ENCODE measurements at places on chromosomes 5 and 9. TPM values are rescaled to one million over a fixed set of nuclear protein-coding genes. Genes with fewer than 3 reads are reported as not detected.

- peak; percentile 44 for DNase-seq
Measured at GRCh38 chr9:127788337-127789011, 2.6 kb downstream of the CDK9 start.

DNA sequence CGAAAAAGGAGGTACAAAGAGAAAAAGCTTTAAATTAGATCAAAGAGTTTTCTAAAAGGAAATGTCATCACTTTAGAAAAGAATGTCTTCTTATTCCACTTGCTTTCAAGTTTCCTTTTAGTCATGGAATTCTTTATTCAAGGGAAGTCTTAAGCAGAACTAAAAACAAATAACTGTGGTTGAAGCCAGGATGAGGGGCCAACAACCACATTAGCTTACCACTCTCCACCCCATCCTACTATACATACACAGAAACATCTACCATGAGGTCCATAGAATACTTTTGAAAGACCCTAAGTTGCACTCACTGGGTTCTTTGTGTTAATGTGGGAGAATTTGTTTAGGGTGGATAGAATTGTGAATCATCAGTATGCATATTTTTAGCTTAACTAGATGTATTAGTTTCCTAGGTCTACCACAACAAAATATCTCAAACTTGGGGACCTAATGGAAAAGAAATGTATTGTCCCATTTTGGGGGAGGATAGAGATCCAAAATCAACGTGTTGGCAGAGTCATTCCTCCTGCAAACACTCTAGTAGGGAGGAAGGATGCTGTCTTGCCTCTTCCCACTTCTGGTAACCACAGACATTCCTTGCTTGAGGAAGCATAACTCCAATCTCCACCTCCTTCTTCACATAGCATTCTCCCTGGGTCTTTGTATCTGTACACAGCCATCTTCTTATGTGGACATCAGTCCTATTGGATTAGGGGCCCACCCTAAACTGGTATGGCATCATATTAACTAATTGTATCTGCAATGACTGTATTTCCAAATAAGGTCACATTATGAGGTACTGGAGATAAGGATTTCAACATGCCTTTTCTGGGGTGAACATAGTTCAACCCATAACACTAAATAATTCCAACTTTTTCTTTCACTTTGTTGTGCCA is 239.4 kb downstream of the LURAP1L start:
- DNase-seq = no peak

DNA sequence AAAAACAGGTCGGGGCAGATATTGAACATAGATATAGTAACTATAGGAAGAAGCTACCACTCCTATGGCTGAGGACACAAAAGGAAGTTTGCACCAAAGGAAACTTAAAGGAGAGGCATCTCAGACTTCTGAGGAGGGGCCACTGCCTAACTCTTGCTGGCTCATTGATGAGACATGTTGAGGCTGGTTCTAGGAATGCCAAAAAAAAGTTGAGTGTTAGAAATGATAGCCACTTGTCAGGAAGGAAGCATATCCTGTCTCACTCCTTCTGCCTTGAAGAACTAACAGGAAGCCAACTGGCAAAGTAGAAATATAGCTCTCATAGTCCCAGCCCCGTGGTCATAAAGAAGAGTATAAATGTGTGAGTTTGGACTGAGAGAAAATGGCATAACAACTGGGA is 23.3 kb upstream of the STOM start:
- DNase-seq = no peak

- no peak for DNase-seq
Measured at GRCh38 chr5:147349241-147349640, 114.4 kb downstream of the STK32A start.

CARTPT gene
- total RNA-seq = not detected

PARP8 gene
- 19.9 TPM for total RNA-seq

GRCh38 chr9:18256568-18256967 is 217.4 kb upstream of the ADAMTSL1 start:
- no peak for DNase-seq

MARVELD2 gene
- total RNA-seq = 15.6 TPM

GRCh38 chr9:65404232-65405006 is 119.4 kb upstream of the FOXD4L5 start:
- no peak for DNase-seq

SPINK4 gene
- not detected for total RNA-seq

DNA sequence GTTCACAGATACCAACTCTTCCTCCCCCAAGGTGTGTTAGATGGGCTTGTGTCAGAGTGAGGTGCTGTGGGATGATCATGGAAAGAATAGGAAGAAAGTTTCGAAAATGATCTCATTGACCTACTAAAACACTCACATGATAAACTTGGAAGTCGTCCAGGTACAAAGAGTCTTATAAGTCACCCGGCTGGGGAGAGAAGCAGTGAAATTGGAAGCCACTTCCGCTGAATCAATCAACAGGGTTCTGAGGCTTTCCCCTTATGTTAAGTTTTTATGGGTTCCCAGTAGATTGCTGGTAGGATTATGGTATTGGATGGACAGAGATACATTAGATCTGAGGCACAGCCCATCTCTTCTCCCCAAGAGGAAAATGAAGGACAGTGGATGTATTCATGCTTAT is 218.8 kb upstream of the MSX2 start:
- DNase-seq = no peak

GRCh38 chr5:25009063-25009462 is 364.3 kb upstream of the CDH10 start:
- no peak for DNase-seq

- no peak for DNase-seq
Measured at GRCh38 chr9:88782931-88783710, 208.1 kb upstream of the S1PR3 start.

DNA sequence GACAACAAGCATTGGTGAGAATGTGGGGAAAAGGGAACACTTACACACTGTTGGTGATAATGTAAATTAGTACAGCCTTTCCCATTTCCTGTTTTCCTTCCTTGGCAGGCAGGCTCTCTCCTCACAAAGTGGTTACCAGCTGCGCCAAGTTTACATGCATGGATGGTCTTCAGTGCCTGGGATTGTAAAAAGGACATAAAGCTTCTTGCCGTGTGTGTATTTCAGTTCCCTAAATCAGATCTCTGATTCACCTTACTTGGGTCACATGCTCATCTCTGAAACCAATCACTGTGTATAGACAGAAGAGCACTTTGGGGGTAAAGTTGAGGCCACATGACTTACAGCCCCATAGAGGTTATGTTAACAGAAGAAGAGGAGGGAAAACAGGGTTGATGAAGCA is 92.8 kb downstream of the CAVIN4 start:
- no peak for DNase-seq

DNA sequence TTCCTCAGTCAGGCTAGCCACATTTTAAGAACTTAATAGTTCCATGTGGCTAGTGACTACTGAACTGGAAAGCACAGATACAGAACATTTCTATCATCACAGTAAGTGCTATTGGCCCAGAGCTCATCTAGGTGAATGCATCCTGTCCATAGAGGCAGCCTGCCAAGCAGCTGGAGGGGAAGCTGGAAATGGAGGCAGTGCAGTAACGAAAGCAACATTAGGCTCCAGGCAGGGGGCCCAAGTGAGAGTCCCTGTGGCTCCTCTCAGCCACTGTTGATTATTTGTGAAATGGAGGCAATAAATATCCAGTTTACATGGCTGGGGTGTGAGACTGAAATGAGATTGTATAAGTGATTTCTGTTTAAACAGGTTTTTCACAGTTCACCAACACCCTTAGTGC is 227.2 kb upstream of the KLF9 start:
- no peak for DNase-seq

DNA sequence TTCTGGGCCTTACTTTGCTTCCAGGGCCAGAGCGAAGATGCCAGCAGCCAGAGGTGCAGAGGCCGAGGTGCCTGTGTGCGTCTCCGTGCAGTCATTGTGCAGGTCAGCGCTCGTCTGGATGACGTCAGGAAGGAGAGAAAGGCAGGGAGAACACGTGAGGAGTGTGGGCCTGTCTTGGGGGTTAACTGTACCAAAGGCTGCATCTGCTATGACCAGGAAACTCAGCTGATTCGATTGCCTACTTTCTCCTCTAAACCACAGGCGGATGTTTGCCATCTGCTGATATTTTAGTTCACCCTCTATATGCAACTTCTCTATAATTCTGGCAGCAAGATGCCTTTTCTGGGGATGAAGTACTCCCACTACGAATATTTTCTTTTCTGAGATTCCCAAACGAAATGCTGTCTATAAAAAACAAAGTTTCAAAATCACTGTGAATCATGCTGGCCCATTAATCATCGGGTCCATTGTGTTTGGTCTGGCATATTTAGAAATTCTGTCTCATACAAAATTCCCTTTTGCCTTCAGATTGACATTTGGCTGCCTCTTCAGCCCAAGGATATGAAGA is 24.8 kb downstream of the PCSK1 start:
- DNase-seq = no peak

GRCh38 chr5:172410160-172410559 is 44.2 kb downstream of the SH3PXD2B start:
- peak; percentile 13 for DNase-seq

SH3RF2 gene
- total RNA-seq = 0.89 TPM

FLT4 gene
- total RNA-seq = 7.2 TPM

DNA sequence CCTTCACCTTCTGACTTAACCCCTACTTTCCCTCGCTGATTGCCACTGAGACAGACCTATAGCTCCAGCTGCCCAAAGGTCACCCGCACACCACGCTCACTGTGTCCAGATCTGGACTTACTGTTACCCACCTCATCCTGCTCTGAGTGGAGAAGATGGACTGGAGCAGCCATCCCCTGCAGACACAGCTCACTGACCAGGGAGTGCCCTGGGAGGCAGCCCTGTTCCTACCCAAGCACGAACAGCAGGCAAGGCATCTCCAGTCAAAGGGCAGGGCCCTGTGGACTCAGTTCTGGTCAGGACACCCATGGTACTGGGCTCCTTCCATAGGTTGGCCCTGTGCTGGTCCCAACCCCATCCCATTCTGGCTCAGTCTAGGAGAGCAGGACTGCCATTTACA is 9.5 kb upstream of the BARX1 start:
- peak; percentile 8 for DNase-seq

CREBRF gene
- total RNA-seq = 18.1 TPM

IFNA8 gene
- not detected for total RNA-seq

- no peak for DNase-seq
Measured at GRCh38 chr5:60023255-60023654, 129.7 kb upstream of the PDE4D start.

Data from H7 (cell line).